ENCODE measurements at places on chromosomes 1 and 21.

GRCh38 chr1:50873458-50874187 lies 86.4 kb downstream of the FAF1 start:
- peak; percentile 75 for DNase-seq

DNA sequence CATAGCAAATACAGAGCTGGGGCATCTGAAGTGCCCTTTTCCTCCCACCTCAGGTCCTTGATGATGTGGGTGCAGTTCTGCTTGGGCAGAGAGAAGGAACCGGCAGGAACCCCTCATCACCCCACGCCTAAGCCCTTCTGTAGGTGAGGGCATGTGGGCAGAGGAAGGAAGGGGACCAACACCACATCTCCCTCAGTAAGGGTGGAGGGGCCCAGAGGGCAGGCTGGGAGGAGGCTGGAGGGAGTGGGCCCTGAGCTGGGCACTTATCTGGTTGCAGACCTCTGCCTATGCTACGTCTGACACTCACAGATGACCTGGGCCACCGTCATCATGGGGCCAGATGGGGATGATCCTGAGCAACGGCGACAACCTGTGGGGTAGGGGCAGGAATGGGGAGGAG lies 11.0 kb downstream of the ZNF687 start:
- no peak for DNase-seq

- no peak for DNase-seq
Measured at GRCh38 chr1:183159960-183160359, 26.1 kb upstream of the LAMC2 start.

DNA sequence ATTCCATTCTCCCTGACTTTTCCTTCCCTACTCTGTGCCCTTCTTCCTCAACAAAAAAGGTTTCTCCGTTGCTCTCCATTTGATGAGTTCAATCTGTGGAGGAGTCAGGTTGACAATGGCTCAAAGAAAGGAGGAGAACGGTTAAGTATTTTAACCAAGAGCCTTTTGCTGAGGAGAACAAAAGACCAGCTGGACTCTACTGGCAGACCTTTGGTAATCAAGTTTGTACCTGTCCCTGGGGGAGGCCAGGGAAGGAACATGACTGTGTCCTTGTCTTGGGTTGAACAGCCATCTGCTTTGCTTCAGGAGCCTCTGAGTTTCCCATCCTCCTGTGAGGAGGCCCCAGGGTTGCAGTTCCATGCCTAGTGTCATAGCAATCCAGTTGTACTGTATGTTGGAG lies 29.9 kb downstream of the TTF2 start:
- no peak for DNase-seq
